Activated naive CD4-positive, alpha-beta T cell (primary cell): ENCODE measurements at places on chromosomes 7 and 10.

DNA sequence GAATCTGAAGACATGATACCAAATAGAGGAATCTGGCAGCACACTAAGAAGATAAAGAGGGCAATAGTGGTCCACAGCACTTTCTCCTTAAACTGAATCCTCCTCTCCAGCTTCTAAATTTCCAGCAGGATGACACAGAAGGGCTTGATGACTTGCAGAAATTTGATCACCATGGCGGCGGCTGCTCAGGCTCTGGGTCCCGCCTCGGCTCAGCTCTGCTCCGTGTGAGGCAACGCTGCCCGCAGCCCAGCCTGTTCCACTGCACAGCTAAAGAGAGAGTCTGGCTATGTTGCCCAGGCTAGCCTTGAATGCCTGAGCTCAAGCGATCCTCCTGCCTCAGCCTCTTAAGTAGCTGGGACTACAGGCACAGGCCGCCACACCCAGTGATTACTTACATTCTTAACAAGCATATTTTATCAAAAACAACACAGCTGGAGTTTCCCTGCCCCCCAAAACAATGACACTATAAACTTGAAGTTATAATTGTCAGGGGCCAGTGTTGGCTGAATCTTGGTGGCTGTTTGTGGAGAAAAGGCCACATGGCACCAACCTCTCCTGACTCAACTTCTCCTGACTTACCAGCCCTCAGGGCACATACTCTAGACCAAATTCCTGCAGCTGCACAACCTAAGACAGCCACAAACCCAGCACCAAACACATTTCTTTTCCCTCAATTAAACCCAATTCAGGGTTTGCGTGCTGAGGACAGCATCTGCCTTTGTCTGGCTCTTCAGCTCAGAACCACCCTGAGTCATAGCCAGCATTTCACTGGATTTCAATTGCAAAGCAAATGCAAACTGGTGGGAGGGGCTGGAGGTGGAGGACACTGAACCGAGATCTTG, 11.6 kb upstream of the TNPO3 start:
- no peak for DNase-seq

DNA sequence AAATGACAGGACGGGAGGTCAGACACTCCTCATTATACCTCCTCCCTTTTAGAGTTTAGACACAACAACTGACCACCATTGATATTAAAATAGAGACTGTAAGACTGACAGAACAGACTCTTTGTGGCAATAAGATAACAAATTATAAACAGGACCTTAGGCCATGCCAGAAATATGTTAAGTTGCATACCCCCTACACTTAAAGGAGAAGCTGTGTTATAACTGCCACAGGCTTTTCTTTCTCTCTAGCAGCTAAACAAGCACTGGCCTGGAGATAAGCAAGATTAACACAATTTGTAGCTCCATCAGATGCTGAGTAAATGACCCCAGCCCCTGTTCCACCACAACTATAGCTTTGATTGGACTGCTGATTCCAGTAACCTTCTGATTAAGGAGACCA, 10.5 kb upstream of the UNC5B start:
- DNase-seq = no peak

DNA sequence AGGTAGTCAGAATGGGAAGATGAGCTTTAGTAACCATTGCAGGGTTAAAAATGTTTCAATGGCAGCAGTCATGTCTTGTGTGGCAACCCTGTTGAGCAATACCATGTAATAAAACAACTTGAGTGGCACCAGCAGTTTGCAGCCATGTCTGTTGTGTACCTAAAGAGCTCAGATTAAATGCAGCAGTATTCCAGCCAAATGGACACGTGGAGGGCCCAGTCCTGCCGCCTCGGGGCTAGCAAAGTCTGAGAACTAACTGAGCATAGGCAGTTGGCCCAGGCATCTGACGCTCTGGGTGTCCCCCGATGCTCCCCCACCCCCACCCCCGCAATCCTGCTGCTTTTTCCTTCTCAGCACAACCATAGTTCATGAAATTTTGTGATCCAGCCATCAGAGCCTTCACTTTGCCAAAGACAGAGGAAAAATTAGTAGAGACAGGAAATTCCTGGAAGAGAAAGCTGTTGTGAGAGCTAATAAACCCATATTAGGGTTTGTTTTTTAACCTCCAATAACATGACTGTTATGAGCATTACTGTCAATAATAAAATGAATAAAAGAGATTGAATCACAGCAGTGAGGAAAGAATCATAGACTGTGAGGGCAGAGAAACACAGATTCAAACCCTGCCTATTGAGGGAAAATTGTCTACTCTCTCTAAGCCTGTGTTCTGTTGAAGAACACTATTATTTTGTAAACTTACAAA, 220.6 kb upstream of the RHOBTB1 start:
- no peak for DNase-seq

- DNase-seq = no peak
These were observed 998.3 kb downstream of the GATA3 start for GRCh38 chr10:9052767-9053166.
